ENCODE measurements at places on chromosomes 16 and 17. TPM values are rescaled to one million over a fixed set of nuclear protein-coding genes. Genes with fewer than 3 reads are reported as not detected.

Gene RND2
- polyA plus RNA-seq = not detected

Gene CD300LB
- polyA plus RNA-seq = not detected

GRCh38 chr17:55446581-55447205 is 25.1 kb upstream of the MMD start:
- no peak overlapping the region for H3K27ac ChIP-seq
- no peak overlapping the region for H3K4me3 ChIP-seq
- H3K4me1 ChIP-seq = no peaks in the 10 kb centered on the region
- no peaks in the 10 kb centered on the region for H3K27me3 ChIP-seq
- H3K36me3 ChIP-seq = no peaks in the 10 kb centered on the region
- DNase-seq = no peak

DNA sequence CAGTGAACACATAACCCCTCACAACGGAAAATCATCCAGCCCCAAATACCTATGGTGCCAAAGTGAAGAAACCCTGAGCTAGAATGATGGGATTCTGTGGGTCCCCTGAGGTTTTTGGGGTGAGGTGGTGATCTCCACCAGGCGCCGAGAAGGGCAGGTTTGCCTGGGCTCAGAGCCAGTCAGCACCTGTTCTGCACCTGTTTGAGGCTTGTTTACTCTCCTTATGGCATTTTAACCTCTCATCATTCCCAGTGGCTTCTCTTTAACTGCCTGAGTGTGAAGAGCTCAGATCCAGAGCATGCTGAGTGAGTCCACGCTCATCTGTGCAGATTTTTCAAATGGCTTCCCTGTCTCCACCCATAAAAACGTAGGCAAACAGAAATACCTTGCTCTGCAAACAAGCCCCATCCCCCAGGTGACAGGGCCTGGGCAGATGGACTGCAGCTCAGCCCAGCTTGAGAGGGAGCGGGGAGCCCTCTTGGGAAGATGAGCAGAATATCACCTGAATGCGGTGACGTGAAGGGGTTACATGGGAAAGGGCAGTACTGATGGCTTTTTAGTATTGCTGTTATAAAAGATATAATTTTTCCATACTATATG is 40.1 kb upstream of the CLEC19A start:
- no peak for DNase-seq
- no peak overlapping the region for H3K4me3 ChIP-seq
- no peaks in the 10 kb centered on the region for H3K27me3 ChIP-seq
- H3K36me3 ChIP-seq = no peaks in the 10 kb centered on the region

GRCh38 chr17:2087597-2088211 is 32.8 kb downstream of the HIC1 start:
- H3K4me3 ChIP-seq = no peak overlapping the region
- peaks cover 39% of the 10 kb centered on the region for H3K4me1 ChIP-seq
- H3K27me3 ChIP-seq = no peaks in the 10 kb centered on the region

Gene KCNAB3
- not detected for polyA plus RNA-seq

Gene KRTAP1-5
- polyA plus RNA-seq = not detected

GRCh38 chr17:40322358-40323315 is 13.7 kb downstream of the RARA start:
- no peaks in the 10 kb centered on the region for H3K27me3 ChIP-seq
- H3K4me1 ChIP-seq = peaks cover 83% of the 10 kb centered on the region
- peak overlapping the region; percentile 92 for H3K4me3 ChIP-seq

Measured in CD8-positive, alpha-beta memory T cell (primary cell).